Stimulated activated CD8-positive, alpha-beta memory T cell treated with anti-CD3 and anti-CD28 coated beads, Interleukin-4, amount 100 ng/mL, for 1 hour (primary cell): ENCODE measurements at places on chromosomes 12 and 14.

- DNase-seq = no peak
Measured at GRCh38 chr12:108597559-108598471, at the start of gene TMEM119. TMEM119 (minus strand) TSS chr12:108598084; CDS start chr12:108592383, 5,701 bp downstream.

GRCh38 chr14:95659990-95660385, 26.2 kb upstream of the TCL1B start:
- DNase-seq = no peak

- DNase-seq = no peak
Measured at GRCh38 chr12:47828976-47829482, 9.3 kb upstream of the HDAC7 start.

DNA sequence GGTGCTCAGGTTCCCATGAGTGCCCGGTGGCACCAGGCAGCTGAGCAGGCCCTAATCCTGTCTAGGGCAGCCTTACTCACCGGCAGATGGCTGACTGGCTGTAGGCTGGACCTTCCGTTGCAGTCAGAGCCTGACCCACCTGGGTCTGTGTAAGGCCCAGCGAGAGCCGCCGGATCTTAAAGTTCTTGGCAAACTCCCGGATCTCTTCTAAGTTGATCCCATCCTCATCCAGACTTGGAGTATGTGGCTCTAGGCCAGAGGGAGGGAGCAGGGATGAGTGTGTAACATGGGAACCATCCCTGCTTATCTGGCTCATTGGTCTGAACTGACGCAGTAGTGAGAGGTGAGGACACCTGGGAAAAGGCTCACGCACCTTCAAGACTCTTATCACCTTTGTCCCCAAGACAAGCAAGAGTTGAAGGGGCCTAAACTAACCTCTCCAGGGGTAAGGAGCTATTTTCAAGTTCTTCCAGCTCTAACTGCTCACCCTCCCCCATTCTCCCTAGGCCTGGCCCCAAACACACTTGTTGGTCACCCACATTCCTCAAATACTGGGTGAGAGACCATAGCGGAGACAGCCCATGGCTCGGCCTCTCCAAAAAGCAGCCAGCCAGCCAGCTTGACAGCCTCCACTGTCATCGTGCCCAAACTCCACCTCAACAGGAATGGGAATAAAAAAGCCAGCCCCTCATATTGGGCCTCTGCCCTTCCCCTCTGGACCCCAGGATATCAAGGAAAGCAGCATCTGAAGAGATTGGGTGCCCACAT, 18.8 kb upstream of the TFCP2 start:
- DNase-seq = no peak

DNA sequence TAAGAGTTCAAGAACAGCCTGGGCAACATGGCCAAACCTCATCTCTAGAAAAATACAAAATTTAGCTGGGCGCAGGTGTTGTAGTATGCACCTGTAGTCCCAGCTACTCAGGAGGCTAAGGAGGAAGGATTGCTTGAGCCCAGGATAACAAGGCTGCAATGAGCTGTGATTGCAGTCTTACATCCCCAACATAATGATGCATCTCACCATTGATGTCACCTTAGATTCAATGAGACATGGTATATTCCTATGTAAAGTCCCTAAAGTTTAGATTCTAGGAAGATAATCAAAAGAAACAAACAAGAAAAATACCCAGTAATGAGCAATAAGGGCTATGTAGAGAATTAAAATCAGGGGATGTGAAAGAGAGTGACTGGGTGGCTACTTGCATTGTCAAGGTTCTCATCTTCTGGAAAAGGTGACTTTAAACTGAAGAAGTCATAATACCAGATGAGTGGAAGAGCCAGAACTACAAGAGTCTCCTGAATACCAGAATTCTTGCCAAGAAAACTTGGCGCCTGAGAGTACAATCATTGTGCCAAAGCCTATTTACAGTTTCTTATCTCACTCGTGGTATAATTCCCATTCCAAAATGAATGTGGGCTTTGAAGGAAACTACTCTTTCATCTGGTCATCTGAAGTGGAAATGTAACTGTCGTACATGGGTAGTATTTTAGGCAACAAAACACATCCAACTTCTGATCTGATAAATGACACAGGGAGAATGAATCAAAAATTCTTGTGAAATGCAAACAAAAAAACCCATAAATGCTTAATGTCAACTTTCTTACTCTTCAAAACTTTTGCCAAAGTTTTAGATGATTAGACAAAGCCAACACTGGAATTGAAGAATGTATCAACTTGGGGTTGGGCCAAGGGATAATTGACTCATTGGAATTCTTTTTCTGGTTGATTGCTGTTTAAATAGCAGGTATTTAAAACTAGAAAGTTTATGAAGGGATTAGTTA, 81.1 kb upstream of the ST8SIA1 start:
- DNase-seq = no peak

- no peak for DNase-seq
Measured at GRCh38 chr12:40233741-40234367, 9.1 kb downstream of the LRRK2 start.

GRCh38 chr14:64591809-64592208, 42.0 kb downstream of the PPP1R36 start:
- no peak for DNase-seq

DNA sequence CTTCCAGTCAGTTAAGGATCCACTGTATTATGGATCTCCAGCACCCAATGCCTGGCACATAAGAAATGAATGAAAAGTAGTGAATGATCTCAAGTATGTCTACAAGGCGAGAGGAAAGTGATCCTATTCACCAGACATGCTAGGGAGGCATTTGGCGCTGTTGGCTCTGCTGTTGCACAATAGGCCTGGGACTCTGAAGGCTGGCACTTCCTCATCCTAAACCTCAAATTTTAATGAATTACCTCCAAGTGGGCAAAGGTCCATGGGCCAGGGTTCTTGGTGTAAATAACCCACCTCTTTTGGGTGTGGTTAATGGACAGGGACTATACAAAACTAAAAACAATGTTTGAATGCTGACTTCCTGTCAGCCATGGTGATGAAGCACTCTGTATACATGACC, 173.4 kb upstream of the PZP start:
- no peak for DNase-seq

DNA sequence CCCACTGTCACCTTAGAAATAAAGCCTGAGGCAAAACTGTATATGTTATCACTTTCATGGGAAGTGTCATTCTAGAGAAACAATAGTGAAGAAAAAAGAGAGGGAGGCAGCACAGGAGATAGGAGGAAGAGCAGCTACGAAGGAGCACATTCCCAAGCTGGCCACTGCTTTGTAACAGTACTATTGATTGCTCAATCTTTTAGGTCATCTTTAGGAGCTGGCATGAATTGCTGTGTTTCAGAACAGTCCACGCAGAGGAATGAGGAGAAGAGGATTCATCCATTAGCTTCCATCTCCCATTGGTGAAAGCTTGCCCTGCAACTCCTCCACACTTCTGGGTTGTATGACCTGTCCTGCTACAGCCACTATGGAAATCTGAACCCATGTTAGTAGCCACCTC, 372.5 kb upstream of the DDHD1 start:
- no peak for DNase-seq

- DNase-seq = no peak
Measured at GRCh38 chr12:91702843-91703425, 442.7 kb downstream of the BTG1 start.

- DNase-seq = no peak
Measured at GRCh38 chr14:73173092-73173735, 36.9 kb downstream of the PSEN1 start.
